Glomerular endothelial cell (primary cell): ENCODE measurements at places on chromosomes 6 and 20. TPM values are rescaled to one million over a fixed set of nuclear protein-coding genes. Genes with fewer than 3 reads are reported as not detected.

Gene PTCHD4
- 8.0 and 17.8 TPM in 2 replicates for total RNA-seq

Gene PI3
- total RNA-seq: not detected in 2 replicates

Gene SYCP2L
- 0.29 and 0.88 TPM in 2 replicates for total RNA-seq

Gene MAS1
- total RNA-seq: not detected in 2 replicates

Gene PRDM13
- not detected in 2 replicates for total RNA-seq

Gene THEMIS
- total RNA-seq: not detected in 2 replicates

Gene TMEM244
- total RNA-seq: not detected in 2 replicates

Gene CLPSL1
- total RNA-seq: not detected in 2 replicates

Gene DYNLT2
- 0.48 and 1.1 TPM in 2 replicates for total RNA-seq

Gene IL17A
- not detected in 2 replicates for total RNA-seq

Gene RAET1E
- 0.39 TPM in 1 of 2 replicates, not detected in the other for total RNA-seq

Gene NT5E
- total RNA-seq: 140 and 201 TPM in 2 replicates

Gene CLDN20
- total RNA-seq: not detected in 2 replicates

Gene WFDC10B
- total RNA-seq: not detected in 2 replicates

Gene FRS3
- total RNA-seq: 1.6 and 3.4 TPM in 2 replicates

Gene GGTLC1
- total RNA-seq: not detected in 2 replicates

Gene PDE7B
- 17.0 and 37.7 TPM in 2 replicates for total RNA-seq

Gene HTR1E
- total RNA-seq: not detected in 2 replicates

Gene ISM1
- 0.29 and 1.3 TPM in 2 replicates for total RNA-seq

Gene IMPG1
- total RNA-seq: not detected in 2 replicates

Gene MUCL3
- total RNA-seq: not detected in 2 replicates

Gene CYP39A1
- total RNA-seq: 1.9 TPM in 1 of 2 replicates, not detected in the other

Gene ATP9A
- 48.8 and 57.0 TPM in 2 replicates for total RNA-seq

Gene TDRD6
- 0.12 TPM in 1 of 2 replicates, not detected in the other for total RNA-seq

Gene SPAG4
- total RNA-seq: 5.7 and 9.4 TPM in 2 replicates

Gene BANF2
- not detected in 2 replicates for total RNA-seq

Gene POU5F1
- not detected in 2 replicates for total RNA-seq

Gene KCNQ5
- 1.1 and 1.6 TPM in 2 replicates for total RNA-seq

Gene NKX2-4
- total RNA-seq: not detected in 2 replicates

Gene RIOK1
- total RNA-seq: 15.5 and 22.5 TPM in 2 replicates

Gene MYMX
- 2.2 TPM in 1 of 2 replicates, not detected in the other for total RNA-seq
